ENCODE measurements at places on chromosomes 16 and 17.

DNA sequence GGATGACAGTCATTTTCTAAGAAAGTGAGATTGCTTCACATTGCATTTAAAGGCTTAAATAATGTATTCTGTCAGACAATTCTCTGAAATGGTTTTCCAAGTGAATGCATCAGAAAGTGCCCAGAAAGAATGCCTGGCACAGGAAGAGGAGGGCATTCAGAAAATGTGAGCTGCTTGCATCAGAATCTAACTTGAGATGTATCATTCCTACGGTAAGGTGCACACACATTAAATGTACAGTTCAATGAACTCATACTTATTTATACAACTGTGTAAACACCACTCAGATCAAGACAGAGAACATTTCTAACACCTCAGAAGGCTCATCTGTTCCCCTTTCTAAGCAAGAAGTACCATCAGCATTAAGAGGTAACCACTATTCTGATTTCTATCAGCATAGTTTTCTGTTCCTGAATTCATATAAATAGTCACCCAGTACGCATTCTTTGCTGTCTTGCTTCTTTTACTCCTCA, 638.0 kb downstream of the MAF start:
- peak; percentile 5 for DNase-seq

DNA sequence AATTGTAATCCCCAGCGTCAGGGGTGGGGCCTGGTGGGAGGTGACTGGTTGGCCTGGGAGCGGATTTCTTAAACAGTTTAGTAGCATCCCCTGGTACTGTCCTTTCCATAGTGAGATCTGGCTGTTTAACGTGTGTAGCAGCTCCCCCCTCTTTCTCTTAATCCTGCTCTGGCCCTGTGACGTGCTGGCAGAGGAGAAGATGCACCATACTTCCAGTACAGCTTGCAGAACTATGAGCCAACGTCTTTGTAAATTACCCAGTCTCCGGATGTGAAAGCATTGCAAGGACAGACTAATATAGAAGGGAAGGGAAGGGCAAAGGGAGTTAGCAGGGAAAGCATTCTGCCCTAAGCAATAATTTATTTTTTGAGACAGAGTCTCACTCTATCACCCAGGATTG, 83.9 kb downstream of the RMI2 start:
- no peak for DNase-seq

DNA sequence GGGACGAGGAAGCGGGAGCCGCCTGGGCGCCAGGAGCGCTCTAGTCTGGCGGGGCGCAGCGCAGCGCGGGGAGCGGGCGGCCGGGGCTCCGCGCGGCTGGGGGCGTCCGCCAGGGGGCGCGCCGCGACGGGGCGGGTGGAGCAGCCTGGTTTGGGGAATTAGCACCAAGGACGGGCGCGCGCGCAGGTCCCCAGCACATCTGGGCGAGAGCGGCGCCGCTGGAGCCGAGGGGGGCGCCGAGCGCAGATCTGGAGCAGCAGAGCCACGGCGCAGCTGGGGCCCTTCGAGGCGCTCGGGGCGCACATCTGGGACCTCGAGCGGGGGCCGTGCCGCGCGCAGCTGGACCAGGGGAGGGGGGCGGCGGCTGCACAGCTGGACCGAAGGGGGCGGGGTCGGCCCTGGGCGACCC, at the start of gene NXPH3:
TSS of gene NXPH3 (plus strand) at position 193 of the 409 bp plus-strand sequence. CDS start 349 bp downstream, outside the sequence.
- DNase-seq = no peak

DNA sequence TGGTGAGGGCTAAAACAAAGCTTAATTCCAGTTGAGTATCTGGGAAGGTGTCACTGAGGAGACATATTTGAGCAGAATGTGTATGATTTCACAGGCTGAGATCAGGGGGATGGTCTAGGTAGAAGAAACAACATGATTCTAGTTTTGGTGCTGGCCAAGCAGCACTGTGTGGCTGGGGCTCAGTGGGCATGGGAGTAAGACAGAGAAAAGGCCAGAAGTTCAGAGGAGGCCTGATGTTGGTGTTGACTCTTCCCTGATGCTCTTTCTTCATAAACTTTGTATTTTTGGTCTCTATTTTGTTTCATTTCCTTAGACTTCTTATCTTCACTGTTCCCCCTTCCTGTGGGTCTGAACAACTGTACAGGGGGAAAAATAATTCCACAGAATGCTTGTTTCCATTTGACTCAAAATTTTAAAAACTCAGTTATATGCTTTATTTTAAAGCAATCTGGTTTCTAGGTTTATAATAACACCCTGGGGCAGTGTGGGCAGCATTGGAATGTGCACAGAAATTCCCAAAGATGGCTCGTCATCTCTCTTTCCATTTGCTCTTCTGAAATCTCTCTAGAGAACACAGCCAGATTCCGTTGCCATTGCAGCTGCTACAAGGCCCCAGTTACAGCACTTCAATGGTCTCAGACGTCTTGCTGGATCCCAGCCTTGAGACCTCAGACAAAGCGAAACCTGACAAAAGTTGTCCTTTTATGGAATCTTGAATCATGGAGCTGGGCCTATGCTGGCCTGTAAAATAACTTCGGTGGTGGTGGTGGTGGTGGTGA, 68.3 kb downstream of the SNX11 start:
- no peak for DNase-seq

DNA sequence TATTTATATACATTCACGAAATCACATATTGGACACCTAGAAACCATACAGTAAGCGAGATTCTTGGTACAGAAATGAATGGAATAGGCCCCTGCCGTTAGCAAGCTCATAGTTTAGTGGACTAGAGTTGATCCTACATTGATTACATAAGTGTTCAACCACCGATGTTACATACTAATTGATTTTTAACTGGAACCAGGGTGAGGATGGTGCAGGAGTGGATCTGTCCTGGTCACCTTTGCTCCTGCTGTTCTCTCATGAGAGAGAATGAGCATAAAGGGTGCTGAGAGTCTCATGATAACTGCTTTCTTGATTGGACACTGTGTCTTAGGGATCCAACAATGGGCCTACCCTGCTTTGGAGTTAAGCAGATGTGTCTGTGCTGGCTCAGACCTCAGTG, 13.9 kb downstream of the MAP2K4 start:
- DNase-seq = no peak

- DNase-seq = no peak
Measured at GRCh38 chr16:71264299-71264698, 24.9 kb downstream of the CMTR2 start.

GRCh38 chr16:52597772-52598483, 51.0 kb upstream of the TOX3 start:
- no peak for DNase-seq

GRCh38 chr17:50009282-50009681, 14.3 kb upstream of the DLX3 start:
- no peak for DNase-seq

DNA sequence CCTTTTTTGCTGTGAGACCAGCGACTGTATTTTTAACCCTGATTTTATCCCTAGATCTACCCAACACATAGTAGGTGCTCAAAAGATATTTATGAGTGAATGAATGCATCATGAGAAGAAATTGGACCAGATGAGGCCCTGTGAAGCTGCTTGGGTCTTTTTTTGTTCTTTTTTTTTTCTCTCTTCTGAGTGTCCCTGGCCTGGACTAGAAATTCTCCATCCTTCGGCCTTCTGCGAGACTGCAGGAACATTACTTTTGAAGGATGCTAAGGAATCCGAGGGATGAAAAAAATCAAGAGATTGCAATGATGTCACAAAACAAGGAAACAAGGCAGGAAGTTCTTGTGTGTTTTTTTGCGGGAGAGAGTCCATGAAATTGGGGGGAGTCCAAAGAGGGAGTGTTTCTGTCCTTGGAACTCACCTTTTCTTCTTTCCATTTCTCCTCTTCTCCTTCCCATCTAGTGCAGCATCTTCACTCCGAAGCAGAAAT, 560 bp upstream of the RUSF1 start:
- DNase-seq = no peak

GRCh38 chr16:17798716-17799115, 328.0 kb upstream of the XYLT1 start:
- DNase-seq = no peak

- DNase-seq = no peak
Measured at GRCh38 chr17:69046121-69046807, 14.5 kb downstream of the ABCA9 start.

DNA sequence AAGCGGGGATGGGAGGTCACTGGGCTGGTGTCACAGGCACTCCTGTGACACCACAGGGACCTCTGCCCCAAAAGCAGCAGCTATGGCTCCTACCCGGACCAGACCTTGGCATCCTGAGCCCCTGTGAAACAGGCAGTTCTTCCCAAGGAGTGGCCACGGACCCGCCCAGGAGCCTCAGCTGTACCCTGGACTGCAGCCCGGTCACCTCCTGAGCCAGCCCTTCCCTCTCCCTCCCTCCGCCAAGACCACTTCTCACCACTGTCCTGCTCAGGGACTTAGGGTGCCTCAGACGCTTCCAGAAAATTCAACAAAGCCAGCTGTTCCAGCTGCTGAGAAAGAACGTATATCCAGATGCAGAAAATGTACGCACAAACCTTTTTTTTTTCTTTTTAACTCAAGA, 13.9 kb upstream of the NCBP3 start:
- DNase-seq = no peak
